SK-N-SH (cell line): ENCODE measurements at places on chromosomes 13 and 19. TPM values are rescaled to one million over a fixed set of nuclear protein-coding genes. Genes with fewer than 3 reads are reported as not detected.
A peak's percentile ranks its signal among the peaks of the same experiment; 100 is the strongest.

DNA sequence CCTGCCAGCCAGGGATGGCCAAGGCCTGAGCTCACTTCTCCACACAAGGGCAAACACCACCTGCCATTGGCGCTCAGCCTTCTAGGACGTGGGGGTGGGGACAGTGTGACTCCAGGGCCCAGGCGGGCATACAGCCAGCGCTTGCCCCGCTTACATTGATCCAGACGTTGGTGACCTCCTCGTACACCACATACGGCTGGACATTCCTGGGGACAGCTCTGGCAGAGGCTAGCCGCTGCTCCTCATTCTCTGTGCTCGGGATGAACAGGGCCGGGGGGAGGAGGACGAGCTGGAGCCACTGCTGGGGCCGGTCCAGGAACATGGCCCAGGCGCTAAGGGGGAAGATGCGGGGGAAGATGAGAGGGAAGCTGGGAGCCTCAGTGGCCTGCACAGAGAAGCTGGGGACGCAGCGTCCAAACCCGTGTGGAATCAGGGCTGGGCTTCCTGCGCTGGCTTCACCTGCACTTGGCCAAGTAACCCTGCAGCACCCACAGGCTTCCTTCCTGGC, 25.1 kb upstream of the MYDGF start:
- DNase-seq = no peak

The ZNF468 gene
- 7.8 and 11.2 TPM in 2 replicates for polyA plus RNA-seq

DNA sequence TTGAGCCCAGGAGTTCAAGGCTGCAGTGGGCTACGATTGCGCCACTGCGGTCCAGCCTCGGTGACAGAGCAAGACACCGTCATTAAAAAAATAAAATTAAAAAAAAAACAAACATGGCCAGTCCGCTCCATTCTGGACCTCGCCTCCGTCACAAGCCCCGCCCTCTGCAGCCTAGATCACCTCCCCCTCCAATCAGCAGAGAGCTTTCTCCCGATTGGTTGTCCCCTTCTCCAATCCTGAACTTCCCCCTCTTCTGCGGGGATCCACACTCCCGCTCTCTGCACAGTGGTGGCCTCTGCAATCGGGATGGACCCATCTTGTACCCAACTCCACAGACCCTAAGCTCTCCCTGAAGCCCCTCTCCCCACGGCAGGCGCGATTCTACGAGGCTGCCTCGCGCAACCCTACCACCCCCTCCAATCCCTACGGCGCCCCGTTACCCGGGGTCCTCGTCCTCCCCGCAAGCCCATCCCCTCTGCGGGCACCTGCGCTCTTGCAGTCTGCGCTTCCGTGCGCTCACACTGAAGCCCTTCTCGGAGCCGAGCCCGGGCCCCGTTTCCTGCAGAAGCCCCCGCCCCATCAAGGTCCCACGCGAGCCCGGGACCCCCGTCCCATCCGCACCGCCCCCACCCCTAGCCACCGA, 540 bp downstream of the TMEM160 start:
- DNase-seq = peak; percentile 98

DNA sequence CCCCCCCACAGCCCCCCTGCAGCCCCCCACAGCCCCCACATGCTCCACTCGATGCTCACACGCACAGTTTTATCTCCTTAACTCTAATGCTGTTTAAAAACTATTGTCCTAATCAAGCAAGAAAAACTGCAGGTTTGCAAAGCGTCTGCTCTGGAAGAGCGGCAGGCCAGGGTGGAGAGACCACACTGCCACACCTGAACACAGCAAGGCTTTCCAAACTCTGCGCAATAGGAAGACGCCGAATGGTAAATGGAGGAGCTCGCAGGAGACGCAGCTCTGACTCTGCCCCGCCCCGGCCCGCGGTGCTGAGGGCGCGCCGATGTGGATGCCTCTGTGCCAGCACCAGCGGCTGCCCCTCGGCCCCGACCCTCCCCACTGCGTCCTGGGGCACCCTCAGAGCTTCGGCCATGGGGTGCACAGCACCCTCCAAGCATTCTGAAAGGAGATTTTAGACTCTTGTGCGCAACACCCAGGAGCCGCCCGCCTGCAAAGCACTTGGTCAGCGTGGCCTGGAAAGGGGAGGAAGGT, 32.4 kb downstream of the RASA3 start:
- peak; percentile 59 for DNase-seq

DNA sequence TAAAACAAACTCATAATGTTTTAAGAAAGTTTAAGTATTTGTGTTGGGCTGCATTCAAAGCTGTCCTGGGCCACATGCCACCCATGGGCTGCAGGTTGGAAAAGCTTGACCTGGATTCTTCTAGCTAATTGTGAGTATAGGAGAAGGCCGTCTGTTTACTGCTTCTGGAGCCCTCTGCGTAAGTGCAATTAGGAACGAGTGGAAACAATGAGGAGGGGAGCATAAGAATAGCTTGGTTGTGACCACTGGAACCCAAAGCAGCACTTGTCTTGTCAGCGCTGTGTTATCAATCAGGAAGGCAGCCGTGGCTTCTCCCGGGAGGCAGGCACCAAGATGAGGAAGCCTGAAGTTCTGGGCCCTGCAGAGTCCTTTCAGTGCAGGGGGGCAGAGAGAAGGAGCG, 110.4 kb upstream of the MBNL2 start:
- DNase-seq = no peak

GRCh38 chr19:10718205-10719196, 622 bp downstream of the DNM2 start:
- DNase-seq = peak; percentile 70

DNA sequence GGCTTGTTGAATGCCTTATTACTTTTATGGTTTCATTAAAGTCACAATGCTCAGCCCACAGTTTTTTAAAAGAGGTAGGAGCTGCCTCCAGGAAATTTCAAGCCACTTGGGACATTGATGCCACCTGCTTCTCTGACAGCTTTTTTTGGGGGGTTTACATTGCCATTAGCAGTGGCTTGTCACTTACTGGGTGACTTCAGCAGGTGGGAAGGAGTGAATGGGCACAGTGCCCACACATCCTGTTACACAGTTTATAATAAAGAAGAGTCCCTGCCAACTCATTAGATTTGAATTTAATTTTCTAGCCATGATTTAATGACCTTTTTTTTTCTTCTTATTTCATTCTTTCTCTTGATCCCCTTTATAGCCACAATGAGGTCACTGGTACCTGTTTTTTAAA, 61.0 kb downstream of the NHLRC3 start:
- DNase-seq = no peak

DNA sequence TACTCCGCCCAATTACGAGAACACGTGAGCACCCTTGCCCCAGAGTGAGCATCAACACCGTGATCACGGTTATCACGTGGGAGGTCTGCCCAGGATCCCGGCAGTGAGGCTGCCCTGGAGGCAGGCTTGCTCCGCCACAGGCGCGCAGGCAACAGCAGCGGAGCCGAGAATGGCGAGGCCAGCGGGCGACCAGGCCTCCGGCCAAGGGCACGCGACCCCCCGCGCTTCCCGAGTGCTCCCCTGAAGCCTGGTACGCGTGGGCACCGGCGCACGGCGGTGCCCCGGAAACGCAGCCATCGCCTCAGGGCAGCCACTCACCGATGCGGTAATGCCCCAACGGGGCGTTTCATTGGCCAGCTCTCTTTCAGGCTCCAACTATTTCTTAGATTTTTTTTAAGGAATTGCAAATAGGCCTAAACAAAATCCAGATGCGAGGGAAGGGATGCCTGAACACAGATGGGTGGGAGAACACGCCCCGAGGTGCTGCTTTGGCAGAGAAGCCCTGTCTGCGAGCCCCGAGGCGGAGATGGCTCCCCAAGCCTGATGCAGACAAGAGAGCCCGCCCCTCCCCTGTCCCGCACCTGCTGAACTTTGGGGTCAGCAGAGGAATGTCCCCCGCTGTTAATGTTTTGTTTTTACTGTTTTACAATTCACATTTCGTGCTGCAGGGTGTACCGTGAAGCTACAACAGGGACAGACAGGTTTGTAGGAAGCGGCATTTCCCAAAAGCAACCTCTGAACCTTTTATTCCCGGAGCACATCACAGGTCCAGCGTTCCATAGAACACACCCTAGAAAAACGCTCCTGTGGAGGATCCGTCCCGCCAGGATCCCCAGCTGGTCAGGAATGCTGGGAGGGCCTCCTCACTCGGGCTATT, 132.7 kb downstream of the ZDHHC20 start:
- DNase-seq = peak; percentile 70

GRCh38 chr19:13012690-13013608, 17.7 kb downstream of the NFIX start:
- no peak for DNase-seq

DNA sequence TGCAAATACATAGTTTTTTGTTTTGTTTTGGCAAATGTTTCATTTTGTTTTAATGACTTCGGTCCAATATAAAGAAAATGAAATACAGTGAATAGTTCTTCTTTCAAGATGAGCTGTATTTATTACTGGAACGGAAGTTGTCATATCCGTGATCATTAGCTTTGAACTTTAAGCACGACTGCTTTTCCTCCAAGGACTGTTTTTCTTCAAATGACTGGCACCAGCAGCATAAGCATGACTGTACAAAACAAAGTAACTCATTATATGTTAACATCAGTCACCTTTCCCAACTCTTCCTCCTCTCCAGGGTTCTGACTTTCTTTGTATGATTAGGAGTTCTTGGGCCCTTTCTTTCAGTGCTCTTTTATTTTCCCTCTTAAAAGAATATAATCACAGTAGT, 20.5 kb downstream of the EDNRB start:
- no peak for DNase-seq

GRCh38 chr13:98451676-98452470, 125.0 kb downstream of the STK24 start:
- DNase-seq = no peak

DNA sequence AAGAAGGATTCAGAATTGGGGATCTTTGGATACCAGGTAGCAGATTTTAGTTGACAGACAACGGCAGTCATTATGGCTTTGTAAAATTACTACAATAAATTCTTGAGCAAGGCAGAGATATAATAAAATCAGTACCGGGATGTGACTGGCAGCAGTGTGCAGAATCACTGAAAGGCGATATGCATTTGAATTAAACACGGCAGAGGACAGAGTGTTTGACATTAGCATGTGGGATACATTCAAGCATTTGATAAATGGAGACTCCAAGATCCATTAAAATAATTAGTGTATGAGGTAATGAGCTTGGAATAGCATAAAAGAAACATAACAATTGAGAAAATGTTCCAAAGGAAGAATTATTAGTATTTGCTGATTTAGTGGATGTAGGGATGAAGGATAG, 36.8 kb downstream of the LCP1 start:
- DNase-seq = no peak

GRCh38 chr13:72537782-72538181, 189.6 kb downstream of the MZT1 start:
- DNase-seq = no peak

DNA sequence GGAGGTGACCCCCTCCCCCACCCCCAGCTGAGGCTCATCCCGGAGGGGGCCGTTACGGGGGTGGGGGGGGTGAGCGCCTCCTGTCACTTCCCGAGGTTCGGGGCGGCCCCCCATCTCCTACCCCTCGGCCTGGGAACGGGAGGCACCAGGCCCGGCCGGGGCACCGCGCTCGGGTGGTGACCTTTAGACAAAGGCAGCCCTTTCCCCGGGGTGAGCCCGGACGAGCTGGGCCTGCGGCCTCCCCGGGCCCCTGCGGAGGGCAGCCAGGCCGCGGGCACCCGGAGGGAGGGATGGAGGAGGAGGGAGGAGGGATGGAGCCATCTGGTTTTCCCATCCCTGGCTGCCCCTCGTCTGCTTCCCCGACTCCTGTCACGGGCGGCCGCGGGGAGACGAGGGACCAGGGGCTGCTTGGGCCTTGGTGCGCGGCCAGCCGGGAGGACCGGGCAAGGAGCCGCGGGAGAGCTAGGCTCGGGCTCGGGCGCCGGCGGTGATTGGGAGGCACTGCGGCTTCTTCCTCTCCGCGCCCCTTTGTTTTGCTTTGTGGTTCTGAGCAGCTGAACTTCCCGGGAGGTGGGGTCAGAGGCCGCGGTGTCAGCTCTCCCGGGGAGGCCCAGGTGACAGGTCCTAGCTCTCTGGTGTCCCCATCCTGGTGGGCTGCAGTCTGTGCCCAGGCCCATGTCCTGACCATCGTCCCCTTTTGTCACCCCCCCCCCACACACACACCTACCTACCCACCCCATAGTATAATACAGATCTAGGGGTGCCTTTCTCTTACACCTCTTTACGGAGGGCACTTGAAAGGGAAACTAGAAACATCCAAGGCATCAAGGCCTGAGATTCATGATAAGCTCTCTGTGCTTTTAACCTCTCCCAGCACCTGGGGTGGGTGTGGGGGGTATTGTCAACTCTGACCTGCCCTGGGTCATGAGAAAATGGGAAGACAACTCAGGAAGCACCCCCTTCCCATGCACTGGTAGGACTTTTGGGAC, 1.3 kb downstream of the BICRA start:
- DNase-seq = peak; percentile 86

The ZNF154 gene
- polyA plus RNA-seq = not detected in 2 replicates

DNA sequence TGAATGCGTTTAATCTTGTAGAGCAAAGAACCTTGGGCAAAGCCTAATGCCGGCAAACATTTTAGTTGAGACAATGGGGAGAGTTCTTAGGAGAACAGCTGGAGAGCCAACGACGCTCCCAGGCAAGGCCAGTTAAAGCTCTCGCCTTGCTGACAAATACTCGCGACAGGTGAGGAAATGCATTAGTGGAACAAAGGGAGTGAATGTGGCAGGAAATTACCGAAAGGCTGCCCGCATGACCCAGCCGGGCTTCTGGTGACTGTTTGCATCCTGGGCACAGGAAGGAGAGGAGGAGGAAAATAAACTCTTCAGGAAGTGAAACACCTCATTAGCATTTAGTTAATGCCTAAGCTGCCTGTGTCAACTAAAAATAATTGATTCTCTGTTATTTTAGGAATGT, 74.6 kb downstream of the SHISA2 start:
- DNase-seq = no peak

The RNF225 gene
- polyA plus RNA-seq = 0.13 TPM in 1 of 2 replicates, not detected in the other

The KLK15 gene
- not detected in 2 replicates for polyA plus RNA-seq

The LPAR6 gene
- polyA plus RNA-seq = 0.03 TPM in 1 of 2 replicates, not detected in the other

GRCh38 chr19:40565910-40566495, 10.7 kb upstream of the SHKBP1 start:
- DNase-seq = peak; percentile 37

The SHISA7 gene
- polyA plus RNA-seq = 0.02 TPM in 1 of 2 replicates, not detected in the other

GRCh38 chr13:99237981-99238662, 20.1 kb downstream of the GPR18 start:
- DNase-seq = no peak

DNA sequence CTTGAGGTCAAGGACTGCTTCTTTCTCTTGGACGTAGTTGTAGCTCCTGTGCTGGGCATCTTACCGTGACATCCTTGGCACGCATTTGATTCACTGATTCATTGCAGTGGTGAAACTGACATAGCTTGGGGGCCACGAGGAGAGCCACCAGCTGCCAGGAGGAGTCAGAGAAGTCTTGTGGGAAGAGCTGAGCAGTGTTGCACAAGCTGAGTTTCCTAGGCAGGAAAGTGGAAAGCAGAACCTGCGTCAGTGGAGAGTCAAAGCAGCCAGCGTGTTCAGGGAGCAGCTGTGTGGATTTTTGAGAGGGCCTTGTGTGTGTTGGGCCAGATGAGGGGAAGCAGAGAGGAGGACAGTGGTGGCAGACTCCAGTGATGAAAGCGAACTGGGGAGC, 5.3 kb upstream of the GPR183 start:
- DNase-seq = peak; percentile 18

GRCh38 chr13:110648848-110649421, 33.6 kb downstream of the NAXD start:
- DNase-seq = no peak

GRCh38 chr13:33797622-33798021, 20.3 kb upstream of the RFC3 start:
- DNase-seq = no peak

The ATP12A gene
- polyA plus RNA-seq = not detected in 2 replicates

GRCh38 chr19:6847828-6848200, 39.6 kb upstream of the ADGRE1 start:
- DNase-seq = no peak

The OR4F17 gene
- polyA plus RNA-seq = not detected in 2 replicates

GRCh38 chr13:79780240-79780639, 299.3 kb downstream of the NDFIP2 start:
- no peak for DNase-seq
